ENCODE measurements at places on chromosomes 1 and 21.

- no peak for DNase-seq
Measured at GRCh38 chr1:246726881-246727280, 2.7 kb downstream of the SCCPDH start.

DNA sequence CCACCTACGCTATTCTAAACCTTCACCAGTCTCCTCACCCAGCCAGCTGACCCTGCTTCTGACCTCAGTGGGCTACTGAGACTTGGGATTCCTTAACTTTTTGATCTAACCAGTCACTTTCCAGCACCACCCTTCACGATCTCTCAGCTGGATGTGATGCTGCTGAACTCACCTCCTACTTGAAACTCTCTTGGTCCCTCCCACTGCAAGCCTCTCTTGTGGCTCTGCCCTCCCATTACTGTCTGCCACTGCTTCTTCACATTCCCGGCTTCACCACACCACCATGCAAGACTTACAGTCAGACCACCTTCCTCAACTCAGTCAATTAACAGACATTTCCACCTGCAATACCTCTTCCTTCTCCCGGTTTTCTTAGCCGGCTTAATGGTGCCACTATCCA, 6.3 kb downstream of the TAF5L start:
- no peak for DNase-seq

- no peak for DNase-seq
Measured at GRCh38 chr1:103063921-103064320, 44.4 kb downstream of the COL11A1 start.

DNA sequence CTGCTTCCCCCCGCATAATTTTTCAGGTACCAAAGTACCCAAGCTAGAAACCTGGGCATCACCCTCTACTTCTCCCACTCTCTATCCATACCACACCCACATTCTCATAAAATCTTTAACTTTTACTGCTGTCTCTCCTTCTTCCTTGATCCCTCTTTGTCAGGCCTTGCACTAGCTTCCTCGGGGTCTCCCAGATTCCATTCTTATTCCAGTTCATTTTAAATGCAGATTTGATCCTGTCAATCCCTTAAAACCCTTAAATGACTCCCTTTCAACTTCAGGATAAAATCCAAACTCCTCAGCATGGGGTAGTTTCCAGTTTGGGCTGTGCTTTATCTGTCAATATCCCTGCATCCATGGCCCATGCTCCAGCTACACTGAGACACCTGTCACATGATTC, 343.5 kb downstream of the PBX1 start:
- DNase-seq: no peak

DNA sequence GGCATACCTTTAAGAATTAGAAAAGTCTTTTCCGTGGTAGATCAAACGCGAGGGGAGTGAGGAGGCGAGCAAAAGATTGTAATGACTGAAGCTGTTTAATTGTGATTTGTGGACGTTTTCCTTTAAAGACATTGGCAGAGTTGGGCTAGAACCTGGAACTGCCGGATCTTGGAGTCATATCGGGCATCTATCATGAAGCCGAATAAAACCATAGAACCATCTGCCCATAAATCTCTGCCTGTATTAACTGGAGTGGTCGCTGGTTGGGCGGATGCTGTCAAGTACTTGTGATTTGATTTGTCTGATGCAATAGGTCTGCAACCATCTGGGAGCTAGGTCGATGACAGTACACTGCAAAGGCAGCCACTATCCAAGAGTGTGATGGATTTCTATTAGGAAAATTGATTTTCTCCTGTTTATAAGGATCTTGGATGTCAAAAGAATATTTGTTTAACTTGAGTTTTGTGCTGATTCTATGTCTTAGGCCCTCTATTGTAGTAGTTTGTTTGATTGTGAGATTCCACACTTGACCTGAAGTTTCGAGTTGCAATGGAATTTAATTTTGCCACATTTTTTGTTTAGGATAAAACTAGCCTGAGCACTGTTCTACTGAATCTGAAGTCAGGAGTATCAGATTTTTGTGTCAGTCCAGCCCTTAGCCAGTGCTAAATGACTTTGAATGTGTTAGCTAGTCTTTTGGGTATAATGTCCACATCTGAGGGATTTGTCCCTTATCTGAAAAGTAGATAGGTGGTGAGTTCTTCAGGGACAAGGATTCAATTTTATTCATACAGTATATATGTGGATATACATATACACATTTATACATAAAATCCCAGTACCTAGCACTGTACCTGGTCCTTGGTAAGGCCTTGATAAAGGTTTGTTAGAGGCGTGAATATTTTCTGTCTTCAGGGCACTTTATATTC, 1.2 kb downstream of the SARS1 start:
- DNase-seq: no peak

DNA sequence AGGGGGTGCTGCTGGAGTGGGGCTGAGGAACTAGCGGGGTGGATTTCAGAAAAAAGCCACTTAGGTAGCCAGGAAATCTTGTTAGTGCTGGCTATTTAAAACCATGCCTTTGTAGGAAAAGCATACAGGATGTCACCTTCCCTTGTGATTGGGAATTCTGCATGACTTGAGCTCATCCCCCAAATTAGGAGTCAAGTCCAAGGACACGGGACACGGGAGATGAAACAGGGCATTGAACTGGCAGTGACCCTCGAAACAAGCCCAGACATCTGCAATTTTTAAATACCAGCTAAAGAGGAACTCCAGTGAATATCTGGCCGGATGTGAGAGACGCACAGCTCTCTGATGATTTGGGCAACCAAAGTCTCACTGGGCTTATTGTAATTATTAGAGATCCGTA, 32.8 kb downstream of the C2CD2 start:
- DNase-seq: no peak

DNA sequence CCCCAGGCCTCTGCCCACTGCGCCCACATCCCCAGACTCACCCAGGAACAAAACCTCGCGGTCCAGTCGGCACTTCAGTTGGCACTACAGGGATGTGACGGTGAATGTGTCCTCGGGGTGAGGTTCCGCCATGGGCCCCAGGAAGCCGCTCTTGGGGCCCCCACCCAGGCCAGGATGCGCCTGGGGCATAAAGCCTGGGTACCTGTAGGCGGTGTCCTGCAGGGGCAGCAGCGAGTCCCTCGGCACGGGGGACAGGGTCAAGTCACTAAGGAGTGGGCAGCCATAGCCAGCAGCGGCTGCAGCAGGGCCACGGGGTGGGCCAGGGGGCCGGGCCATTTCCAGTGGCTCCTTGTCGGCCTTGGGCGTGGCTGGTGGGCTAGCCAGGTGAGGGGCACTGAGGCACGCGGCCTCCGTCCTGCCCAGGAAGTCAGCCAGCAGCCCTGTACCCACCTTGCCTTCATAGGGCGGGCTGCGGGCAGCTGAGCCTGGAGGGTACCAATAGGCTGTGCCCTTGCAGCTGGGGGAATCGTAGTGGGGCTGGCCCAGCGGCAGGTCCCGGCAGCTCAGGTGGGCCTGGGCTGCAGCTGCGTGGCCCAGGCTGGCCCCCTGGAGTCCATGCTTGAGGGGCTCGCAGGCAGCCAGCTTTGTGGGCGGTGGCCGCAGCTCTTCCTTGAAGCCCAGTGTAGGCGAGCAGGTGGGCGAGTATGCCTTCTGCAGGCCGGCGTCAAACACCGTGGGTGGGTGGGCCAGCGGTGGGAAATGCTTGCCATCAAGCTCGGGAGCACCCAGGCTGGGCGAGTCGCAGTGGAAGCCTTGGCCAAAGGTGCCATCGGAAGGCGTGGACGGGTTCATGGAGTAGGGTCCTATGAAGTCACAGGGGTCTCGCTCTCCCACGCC, 56.5 kb downstream of the AHDC1 start:
- no peak for DNase-seq

- no peak for DNase-seq
Measured at GRCh38 chr1:117826119-117826518, 103.3 kb downstream of the GDAP2 start.

DNA sequence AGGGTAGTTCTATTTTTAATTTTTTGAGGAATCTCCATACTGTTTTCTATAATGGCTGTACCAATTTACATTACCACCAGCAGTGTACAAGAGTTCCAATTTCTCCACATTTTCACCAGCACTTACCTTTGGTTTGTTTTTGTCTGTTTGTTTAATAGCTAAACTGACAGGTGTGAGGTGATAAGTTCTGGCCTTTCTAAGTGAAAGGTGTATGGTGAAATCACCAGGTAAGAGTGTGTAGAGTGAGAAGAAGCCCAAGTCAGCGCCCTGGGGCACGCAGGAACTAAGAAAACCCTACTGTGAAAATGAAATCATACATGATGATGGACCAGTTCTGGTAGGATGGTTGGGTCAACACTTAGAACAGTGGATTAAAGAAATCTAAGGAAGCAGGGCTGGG, 34.5 kb downstream of the BTG3 start:
- DNase-seq: no peak

DNA sequence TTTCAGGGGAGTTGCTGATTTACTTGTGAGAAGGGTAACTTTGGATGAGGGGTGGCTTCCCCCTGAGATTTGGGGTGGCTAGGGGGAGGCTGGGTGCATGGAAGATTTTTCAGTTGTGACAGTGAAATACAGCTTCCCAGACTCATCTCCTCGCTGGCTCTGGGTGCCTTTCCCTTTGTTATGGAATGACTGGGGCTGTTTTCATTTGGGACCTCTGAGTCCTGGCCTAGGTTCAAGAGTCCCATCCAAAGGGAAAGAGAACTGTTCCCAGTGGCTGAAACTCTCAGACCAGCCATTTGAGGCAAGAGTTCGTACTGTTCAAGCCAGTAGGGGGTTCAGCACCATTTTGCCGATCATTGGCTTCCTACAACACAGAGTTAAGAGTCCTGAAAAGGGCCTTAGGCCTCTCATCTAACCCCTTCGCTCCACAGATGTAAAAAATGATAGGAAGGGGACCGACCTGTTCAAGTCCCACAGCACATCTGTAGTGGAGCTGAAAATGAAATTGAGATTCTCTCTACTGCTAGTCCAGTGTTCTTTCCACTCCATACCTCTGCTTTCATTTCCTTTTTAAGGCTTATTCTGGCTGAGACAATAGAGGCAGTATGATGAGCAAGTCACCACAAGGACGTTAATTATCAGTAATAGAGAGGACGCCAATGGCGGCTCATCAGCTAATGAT, 958 bp downstream of the DDR2 start:
- no peak for DNase-seq

DNA sequence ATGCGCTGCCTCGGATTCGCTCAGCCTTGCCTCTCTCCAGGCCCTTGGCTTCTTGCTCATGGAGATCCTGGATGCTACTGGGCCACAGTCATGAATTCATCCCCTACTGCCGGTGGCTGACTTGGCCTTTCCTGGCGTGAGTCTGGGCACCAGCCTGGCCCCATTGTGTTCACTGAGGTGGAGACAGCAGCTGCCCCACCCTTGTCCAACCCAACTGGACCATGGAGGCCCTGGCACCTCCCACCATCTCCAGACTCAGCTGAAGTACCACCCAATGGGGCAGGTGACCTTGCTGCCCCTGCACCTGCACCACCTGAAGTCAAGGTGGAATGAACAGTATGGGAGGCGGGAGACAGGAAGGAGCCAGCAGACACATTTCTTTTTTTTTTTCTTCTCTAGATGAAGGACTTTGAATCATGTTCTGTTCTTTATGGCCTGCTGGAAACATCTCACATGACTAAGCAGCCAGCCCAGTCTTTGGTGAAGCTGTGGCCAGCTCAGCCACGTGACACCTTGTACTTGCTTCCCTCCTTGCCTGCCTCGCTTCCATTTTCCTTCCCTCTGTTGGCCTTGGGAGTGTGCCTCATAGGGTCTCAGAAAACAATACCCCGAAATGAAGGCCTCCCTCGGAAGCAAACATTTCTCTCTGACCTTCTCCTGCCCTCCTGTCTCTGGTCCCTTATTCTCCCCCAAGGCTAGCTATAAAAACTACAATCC, 3.8 kb upstream of the SLC30A2 start:
- DNase-seq: no peak

DNA sequence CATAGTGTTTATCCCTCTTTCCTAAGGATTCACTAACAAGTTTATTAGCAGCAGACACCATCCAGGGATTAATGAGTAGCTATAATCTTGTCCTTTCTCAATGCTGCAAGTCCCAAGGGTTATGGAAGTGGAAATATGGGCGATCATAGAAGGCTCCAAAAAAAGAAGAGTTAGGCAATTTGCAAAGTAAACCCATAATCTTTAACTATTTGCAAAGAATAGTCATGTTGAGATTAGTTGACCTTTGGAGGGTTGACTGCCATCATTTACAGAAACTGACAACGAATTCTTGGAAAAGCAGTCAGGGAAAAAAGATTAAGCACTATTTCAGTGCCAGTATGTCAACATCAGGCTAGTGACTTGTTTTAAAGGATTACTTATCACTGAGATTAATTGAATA, 169.9 kb downstream of the KCNT2 start:
- no peak for DNase-seq

GRCh38 chr1:229027622-229028182, 243.2 kb upstream of the RAB4A start:
- no peak for DNase-seq

- DNase-seq: no peak
Measured at GRCh38 chr1:239897458-239897857, 194.2 kb upstream of the FMN2 start.

GRCh38 chr21:34996304-34997101, 52.6 kb downstream of the RUNX1 start:
- no peak for DNase-seq

DNA sequence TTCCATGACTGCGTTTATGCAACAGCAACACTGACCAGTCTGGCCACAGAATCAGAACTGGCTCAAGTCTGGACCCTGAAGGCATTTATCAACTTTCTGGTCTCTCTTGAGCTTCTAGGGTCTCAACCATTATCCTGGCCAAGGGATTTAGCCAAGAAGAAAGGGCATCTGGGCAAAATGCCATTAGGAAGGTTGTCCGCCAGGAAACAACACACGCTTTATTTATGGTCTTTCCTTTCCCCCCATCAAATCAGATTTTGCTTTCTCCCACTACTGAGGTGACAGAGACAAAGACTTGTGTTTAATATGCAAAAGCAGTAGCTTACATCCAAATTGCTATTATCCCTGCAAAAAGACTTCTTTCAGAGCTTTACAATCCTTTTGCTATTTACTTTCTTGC, 81.6 kb upstream of the PPP2R5A start:
- no peak for DNase-seq

GRCh38 chr21:37877888-37878684, 38.2 kb downstream of the KCNJ6 start:
- DNase-seq: no peak

GRCh38 chr21:44575307-44576024, 1.9 kb downstream of the KRTAP10-4 start:
- no peak for DNase-seq

DNA sequence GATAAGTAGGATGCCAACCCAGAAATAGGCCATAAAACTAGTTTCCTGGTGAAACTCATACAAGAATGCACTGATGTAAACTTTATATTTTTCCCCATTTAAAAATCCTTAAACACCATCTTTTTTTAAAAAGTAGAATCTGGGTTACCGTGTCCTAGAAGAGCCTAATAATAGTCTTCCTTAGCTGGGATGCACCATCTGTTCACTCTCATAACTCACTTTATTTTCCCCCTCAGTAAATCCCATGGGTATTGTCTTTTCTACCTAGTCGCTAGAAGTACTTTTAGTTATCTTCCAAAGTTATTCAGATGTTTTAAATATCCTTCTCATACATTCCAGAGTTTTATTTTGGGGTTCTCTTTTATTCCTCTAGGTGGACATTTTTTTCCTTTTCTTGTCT, 250.2 kb downstream of the PLA2G4A start:
- DNase-seq: no peak

GRCh38 chr1:246827396-246827795, 103.2 kb downstream of the SCCPDH start:
- DNase-seq: no peak

Measured in nephron progenitor cell (in vitro differentiated cells).